ENCODE measurements at places on chromosomes 5 and 9.

- no peak for DNase-seq
These were observed 101.2 kb downstream of the PARP8 start for GRCh38 chr5:50767588-50767987.

- no peak for DNase-seq
These were observed 104.6 kb downstream of the ENC1 start for GRCh38 chr5:74535926-74536325.

DNA sequence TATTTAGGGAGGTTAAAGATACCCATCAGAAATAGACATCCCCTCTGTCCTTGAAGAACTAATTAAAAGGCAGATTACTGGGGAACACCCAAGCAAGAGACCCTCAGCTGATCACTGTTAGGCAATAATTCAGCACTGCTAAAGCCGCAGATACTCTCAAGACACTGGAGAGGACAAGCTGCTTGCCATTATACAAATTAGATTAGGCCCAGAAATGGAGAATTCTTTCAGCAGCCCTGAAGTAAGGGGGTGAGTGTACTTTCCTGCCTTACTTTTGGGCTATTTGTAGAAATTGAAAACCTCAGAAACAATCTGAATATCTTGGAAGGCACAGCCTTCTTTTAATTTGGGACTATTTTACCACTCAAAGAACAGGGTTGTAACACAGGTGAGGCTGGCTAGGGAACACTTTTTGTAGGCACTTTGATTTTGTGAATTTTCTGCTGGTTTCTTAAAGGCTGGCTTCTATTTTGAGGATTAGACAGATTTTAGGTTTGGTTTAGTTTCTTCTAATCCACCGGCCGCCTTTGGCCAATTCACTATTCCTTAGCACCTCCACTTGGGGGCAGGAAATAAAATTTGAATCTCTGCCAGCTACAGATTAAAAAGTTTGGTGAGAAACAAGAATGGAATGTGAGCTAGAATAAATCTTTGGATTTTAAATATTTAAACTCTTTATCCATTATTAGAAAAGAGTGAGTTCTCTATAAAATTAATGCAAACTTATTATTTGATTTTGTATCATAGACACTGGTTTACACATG lies 106.0 kb downstream of the SMARCA2 start:
- no peak for DNase-seq

GRCh38 chr5:156913719-156914370 lies 49.2 kb downstream of the TIMD4 start:
- DNase-seq = no peak

DNA sequence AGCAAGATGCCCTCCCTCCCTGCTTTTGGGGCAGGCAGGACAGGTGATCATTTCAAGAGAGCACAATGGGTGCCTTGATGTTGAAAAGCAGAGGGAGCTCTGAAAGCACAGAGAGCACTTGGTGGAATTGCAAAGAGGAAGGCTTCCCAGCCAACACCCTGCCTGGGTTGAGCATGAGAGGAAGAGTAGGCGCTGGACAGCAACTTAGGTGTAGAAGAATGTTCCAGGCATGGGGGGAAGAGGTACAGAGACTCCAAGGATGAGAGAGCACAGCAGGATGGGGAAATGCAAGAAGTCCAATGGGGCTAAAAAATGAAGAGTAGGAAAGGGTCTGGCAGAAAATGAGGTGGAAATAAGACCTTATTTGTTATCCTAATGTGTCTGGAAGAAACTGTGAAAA lies 144.8 kb downstream of the TRIM36 start:
- DNase-seq = no peak

DNA sequence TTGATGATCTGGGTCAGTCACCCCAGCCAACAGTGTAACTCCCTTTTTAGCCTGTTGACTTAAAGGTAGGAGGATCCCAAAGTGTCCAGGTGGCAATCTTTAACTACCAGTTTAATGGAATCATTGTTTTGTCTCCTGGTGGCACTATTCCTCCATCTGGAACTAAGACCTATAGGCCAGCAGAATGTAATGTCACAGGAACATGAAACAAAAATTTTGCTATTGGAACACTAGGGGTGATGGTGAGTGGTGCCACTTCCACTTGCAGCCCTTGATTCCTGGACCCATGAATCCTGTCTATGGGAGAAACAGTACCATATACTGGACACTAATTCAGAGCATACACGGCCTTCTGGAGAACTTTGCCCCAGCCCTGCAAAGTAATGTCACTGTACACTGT lies 219.5 kb upstream of the RASA1 start:
- DNase-seq = no peak

DNA sequence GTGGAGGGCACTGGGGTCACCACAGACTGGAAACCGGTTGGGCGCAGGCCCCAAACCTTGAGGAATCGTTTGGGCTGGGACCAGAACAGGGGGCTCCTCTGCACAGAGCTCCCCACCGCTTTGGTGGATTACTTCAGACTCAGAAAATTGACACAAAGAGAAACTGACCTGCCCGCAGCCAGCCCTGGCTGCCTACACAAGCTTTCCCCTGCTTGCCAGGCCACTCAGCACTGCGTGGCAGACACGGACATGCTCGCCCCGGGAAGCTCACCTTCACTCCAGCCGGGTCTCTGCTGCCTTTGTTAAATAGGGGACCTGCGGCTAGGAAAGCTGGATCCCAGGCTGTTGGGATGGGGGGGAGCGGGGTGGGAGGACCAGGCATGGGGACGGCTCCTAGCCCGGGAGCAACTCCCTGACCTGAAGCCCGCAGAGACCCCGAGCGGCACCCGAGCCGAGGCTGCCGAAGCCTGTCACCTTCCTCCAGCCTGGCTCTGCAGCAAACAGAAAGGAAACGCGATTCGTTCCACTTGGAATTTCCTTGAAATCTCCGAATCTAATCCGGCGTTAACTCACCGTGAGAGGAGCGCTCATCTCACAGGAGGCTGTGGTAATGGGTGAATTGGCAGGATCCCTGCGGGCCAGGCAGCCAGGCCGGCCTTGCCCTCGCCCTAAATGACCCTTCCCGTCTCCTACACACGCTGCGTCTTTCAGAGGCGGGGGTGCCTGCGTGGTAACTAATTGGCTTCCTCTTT lies 8.8 kb downstream of the PAX5 start:
- DNase-seq = no peak

DNA sequence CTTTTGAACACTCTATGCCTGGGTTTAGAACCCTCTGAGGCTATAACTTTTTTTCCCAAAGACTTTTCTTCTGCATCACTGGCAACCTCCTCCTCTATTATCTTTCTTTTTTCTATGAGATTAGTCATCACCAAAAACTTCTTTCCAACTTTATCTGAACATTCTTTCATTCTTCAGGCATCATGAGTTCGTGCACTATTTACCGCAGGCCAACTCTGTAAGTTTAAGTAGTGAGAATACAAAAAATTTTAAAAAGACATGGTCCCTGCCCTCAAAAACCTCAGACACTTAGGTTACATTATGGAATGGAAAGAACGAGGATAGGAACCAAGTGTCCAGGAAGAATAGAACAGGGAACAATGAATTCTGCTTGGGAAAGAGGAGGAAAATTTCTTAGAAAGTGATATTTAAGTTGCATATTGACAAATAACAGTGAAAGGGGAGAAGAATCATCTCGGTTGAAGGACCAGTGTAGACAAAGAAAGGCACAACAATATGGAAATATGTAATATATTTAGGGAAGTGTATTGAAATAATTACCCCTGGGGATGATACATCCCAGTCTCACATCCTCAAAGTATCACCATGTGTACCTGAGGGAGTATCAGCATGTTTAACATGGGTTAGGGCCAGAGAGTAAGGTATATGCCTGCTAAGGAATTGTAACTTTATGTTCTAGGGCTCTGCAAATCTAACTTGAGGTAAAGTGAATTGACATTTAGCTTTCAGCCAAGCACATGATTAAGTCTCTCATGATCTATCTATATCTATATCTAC lies 196.5 kb upstream of the NREP start:
- no peak for DNase-seq

GRCh38 chr5:32021771-32022170 lies 152.3 kb downstream of the GOLPH3 start:
- DNase-seq = no peak

- DNase-seq = no peak
These were observed 193.1 kb downstream of the ICE1 start for GRCh38 chr5:5615569-5615968.

DNA sequence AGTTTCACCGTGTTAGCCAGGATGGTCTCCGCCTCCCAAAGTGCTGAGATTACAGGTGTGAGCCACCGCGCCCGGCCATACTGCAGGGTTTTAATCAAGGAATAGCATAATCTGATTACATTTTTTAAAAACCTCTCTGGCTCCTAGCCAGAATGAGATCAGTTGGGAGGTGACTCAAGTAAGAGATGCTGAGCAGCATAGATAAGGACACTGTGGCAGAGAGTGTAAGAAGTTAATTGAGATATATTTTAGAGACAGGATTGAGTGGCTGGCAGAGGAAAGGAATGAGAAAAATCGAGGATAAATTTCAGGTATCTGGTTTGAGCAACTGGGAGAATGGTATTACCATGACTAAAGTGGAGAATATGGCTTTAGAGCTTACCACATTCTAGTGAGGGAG lies 7.3 kb upstream of the RIGI start:
- DNase-seq = no peak

GRCh38 chr9:71279151-71279739 lies 157.8 kb upstream of the TRPM3 start:
- no peak for DNase-seq

GRCh38 chr9:111940697-111941096 lies 44.1 kb downstream of the UGCG start:
- DNase-seq = no peak

GRCh38 chr9:116907989-116908388 lies 220.9 kb downstream of the TRIM32 start:
- DNase-seq = no peak

DNA sequence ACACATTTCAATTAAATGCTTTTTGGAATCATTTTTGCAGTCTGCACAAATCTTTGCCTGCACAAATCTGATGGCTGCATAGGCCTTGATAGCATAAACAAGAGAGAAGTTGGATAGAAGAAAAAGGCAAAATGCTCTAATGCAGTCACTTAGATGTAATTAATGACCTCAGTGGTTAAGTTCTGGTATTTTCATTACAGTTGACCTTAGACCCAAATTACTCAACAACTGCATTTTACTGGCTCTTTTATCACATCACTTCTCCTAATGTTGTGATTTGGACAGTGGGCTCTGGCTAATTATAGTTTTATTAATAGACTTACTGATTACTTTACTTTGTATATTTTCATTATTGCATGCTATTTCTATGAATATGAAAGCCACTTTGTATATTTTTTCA lies 34.3 kb downstream of the NTRK2 start:
- DNase-seq = no peak

DNA sequence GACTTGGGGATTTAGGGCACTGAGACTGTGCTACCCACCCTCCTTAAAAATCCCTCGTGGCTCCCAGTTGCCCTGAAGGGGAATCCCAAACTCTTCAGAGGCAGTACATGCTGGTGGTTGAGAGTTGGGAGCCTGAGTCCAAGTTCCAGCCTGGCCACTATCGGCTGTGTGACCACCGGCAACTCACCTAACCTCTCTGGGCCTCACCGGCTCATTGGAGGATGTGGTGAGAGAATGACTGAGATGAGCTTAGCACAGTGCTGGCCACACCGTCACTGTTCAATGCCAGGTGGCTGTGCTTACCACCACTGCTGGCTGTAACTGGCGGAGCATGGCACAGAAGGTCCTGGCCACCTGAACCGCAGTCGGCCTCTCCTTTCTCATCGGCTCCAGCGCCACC lies 200.2 kb downstream of the C9orf50 start:
- no peak for DNase-seq

DNA sequence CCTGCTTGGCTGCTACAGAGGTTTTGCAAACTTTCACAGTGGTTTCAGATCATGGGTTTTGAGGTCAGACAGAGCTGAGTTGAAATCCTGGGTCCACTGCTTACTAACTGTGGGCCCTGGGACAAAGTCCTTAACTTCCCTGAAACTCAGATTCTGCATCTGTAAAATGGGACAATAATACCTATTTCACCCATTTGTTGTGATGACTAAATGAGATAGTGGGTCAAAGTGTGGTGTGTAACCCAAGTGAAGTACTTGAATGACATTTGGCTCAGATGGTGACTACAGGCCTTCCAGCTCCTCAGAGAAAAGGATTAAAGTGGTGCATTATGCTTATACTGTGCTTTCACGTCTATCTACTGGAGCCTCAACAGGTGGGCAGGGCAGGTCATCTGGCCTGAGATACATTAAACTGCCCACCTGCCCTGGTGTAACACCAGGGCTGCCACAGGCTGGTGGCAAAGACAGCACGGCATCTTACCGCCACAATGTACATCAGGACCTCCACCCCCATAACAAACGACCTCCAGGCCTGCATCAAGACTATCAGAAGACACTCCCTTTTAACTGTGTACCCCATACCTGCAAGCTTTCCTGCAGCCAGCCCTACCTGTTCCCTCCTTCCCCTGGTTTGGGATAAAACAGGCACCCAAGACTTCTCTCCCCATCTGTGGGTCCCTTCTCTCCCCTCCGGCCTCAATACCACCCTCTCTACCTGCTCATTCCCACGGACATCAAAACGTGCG lies 846 bp upstream of the TRAF1 start:
- no peak for DNase-seq

DNA sequence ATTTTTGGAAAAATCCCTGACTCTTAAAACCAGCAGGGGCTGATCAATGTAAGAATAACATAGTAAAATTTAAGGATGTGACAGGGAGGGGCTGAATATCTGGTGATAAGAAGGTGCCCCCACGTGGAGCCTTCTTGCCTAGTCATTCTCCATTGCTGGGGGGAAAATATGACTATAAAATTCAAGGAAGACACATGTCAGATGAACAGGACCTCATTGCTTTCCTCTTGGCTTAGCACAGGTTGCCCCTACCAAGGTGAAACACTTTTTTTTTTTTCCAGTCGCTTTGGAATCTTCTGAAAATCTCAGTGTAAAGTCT lies 310.9 kb downstream of the EFNA5 start:
- DNase-seq = no peak

DNA sequence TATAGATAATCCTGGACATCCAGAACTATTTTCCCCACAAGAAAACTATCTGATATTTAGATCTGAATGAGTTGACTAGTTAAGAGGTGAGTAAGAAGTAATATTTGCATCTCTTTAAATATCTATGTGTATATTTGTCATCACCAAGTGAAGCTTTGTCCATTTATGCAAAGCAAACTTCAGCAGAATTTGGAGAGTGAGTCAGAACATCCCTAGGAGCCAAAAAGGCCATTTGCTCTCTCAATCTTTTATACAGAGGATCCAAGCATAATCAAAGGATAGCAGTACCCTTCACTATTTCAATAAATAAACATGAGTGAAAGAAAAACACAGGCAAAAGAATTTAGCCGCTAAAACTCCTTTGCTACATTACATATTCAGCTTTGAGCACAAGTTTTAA lies 454.4 kb downstream of the NR2F1-AS1 start:
- DNase-seq = no peak

GRCh38 chr9:122053567-122054350 lies 39.3 kb downstream of the TTLL11 start:
- no peak for DNase-seq

GRCh38 chr5:128815201-128815600 lies 150.1 kb upstream of the SLC27A6 start:
- no peak for DNase-seq

GRCh38 chr5:128538000-128538249 lies at the start of gene FBN2:
FBN2 (minus strand) TSS chr5:128538245; CDS start chr5:128537603, 642 bp downstream.
- DNase-seq = no peak

GRCh38 chr9:34550681-34551270 lies 28.0 kb upstream of the ENHO start:
- no peak for DNase-seq

- DNase-seq = no peak
These were observed 120.2 kb downstream of the SSBP2 start for GRCh38 chr5:81630684-81631083.

Measured in stimulated activated CD4-positive, alpha-beta T cell treated with anti-CD3 and anti-CD28 coated beads, Interleukin-1b, Interleukin-23, amount 100 ng/mL, for 1 hour (primary cell).